ENCODE measurements at places on chromosomes 2 and 18. TPM values are rescaled to one million over a fixed set of nuclear protein-coding genes. Genes with fewer than 3 reads are reported as not detected.

Gene COL4A4
- total RNA-seq = 0.72 TPM

Gene EFR3B
- total RNA-seq = 1.2 TPM

Gene DAW1
- 1.9 TPM for total RNA-seq

Gene RIT2
- total RNA-seq = not detected

Gene MFSD6
- 123 TPM for total RNA-seq

Gene FSHR
- not detected for total RNA-seq

Gene KCNG2
- total RNA-seq = 2.4 TPM

Gene ABCA12
- not detected for total RNA-seq

Gene VWC2L
- not detected for total RNA-seq

Gene TACR1
- 4.1 TPM for total RNA-seq

Gene EGR4
- total RNA-seq = not detected

DNA sequence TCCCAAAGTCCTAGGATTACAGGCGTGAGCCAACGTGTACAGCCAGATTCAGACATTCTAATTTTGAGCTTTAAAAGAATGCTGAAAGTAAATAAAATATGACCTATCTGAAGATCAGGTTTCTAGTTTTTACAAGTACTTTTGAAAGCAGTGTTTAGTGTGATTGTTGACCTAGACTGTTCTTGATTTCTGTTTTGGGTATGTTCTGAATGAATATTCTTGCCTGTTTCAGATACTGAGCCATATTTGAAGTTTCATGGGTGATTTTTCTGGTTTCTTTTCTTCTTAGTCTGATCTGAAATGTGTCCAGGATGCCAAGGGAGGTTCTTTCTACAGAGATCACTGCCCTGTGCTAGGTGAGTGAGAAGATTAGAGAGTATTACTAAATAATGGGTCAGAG is 37.2 kb downstream of the MIB1 start:
- no peak for DNase-seq

DNA sequence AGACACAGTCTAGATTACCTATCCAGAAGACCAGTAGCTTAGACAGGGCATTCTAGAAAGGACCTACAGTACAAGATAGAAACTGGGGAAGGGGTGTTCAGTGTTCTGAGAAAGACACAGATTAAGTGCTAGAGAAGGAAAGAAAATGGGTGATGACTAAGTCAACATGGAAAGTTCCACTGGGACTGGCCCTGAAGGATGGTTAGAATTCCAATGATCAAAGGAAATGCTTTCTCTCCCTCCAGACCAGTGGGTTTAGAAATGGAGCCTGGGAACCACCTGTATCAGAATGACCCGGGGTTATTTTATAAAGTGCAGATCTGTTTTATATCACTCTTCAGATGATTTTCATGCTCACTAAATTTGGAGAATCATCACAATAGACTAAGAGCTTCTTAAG is 5.8 kb upstream of the COLEC12 start:
- DNase-seq = no peak

DNA sequence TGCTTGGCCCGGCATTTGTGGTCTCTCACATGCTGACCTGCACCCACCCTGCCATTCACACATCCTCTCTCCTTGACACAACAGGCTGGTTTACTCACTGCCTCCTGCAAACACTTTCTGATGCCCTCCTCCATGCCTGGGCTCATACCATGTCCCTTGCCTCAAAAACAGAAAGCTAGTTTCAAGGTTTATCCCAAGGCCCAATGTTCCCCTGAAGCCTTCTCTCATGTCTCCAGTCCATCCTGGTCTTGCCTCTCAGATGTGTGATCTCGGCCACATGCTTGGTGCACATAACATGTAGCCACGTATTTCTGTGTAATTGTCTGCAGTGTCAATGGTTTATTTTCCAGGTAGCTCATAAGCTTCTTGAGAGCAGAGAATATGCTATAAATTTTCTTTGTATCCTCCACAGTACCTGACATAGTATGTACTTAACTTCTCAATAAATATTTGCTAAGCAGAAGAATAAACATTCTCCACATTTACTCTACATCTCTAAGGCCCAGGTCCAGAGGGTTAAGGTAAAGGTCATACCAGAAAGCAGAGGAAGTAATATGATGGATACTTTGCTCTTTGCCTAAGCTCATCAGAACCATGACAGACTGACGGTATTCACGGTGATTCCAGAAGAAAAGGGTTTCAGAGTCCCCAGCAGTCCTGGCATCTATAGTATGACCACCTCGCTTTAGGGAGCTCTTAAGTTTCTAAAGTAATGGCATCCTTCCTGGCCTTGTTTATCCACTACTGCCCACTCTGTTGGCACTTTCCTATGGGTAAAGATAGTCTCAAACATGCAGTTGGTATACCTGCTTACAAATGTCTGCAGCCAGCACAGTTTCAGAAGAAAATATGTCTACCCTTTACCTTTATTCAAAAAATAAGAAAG is 163.4 kb upstream of the ZFP36L2 start:
- DNase-seq = no peak

GRCh38 chr2:23327887-23328286 is 57.1 kb upstream of the KLHL29 start:
- no peak for DNase-seq

DNA sequence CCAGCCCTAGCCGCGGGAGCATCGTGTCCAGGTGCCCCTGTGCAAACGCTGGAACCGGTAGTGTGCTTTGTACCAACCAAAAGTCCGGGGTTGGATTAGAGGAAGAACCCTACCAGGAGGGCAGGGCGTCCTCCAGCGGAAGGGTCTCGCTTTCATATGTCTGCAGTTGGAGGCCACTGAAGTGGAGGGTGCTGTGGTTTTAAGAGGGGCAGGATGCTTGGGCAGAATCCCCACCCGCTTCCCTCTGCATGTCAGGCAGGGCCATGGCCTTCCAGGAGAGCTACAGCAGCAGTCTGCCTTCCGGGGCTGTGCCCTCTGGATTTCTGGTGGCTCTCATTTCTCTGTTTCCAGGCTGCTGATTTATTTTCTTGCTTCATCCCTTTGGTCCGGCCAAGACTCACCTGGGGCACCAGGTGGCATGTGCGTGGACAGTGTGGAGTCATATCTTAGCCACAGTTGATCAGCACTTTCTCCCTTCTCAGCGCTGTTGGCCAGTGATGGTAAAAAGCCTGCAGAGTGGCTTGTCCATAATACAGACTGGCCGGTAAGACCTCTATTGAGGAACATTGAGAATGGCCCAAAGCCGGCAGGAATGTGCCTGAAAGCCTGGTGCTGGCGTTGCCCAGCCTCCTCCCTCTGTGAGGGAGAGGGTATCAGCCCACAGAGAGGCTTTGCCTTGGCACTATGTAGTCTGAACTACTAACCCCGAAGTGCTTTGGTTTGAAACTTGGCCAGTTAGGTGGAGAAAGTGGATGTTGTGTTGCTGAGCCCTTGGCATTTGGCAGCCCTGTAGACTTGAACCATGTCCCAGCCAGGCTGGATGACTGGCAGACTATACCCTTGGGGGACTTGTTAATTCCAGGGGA is 1.8 kb downstream of the AGAP1 start:
- no peak for DNase-seq

- DNase-seq = no peak
Observed at GRCh38 chr2:197891897-197892442, 87.6 kb downstream of the PLCL1 start.

- no peak for DNase-seq
Observed at GRCh38 chr18:54130177-54130576, 94.3 kb downstream of the MBD2 start.

GRCh38 chr18:57018845-57019244 is 128.0 kb upstream of the BOD1L2 start:
- DNase-seq = no peak

GRCh38 chr18:77177009-77177408 is 44.4 kb upstream of the MBP start:
- DNase-seq = no peak

DNA sequence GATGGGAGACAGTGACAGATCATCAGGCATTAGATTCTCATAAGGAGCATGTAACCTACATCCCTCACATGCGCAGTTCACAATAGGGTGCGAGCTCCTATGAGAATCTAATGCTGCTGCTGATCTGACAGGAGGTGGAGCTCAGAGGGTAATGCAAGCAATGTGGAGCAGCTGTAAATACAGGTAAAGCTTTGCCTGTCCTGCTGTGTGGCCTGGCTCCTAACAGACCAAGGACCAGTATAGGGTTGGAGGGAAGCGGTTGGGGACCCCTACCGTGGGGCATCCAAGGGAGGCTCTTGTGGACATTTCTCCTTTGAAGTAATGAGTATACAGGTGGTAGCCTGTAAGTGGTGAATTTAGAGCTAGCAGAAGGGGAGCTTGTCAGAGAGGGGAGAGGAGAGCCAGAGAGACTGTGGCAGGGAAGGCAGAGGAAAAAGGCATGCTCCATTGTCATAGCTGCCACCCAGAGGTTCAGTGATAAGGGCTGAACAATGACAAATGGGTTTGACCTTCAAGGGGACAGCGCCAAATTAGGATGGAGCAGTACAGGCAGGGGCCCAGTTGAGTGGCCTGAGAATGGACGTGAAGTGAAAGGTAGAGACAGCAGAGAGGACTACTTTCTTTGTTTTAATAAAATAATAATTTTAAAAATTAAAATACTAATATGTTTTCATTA is 15.2 kb upstream of the TMBIM1 start:
- DNase-seq = no peak

GRCh38 chr18:58168993-58169392 is 125.0 kb downstream of the NEDD4L start:
- no peak for DNase-seq

- peak; percentile 82 for DNase-seq
Observed at GRCh38 chr2:196171248-196171871, at the start of gene STK17B. Gene STK17B, minus strand, starts transcription at chr2:196171578. Its CDS starts 8,195 bp downstream, at chr2:196163383.

- DNase-seq = no peak
Observed at GRCh38 chr2:63555931-63556330, 32.3 kb downstream of the WDPCP start.

DNA sequence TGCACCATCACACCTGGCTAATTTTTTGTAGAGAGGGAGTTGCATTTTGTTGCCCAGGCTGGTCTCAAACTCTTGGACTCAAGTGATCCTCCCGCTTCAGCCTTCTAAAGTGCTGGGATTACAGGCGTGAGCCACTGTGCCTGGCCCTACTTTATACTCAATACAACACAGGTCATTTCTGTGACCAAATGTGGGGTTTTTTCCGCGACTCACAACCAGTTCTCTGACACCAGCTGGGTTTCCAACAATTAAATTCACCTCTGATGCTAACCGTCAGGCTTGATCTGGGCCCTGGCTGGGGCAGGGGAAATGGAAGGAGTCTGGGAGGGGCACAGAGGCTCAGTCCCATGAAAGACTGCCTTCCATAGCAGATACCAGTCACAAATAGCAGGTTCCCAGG is 64.8 kb upstream of the MCFD2 start:
- DNase-seq = no peak

DNA sequence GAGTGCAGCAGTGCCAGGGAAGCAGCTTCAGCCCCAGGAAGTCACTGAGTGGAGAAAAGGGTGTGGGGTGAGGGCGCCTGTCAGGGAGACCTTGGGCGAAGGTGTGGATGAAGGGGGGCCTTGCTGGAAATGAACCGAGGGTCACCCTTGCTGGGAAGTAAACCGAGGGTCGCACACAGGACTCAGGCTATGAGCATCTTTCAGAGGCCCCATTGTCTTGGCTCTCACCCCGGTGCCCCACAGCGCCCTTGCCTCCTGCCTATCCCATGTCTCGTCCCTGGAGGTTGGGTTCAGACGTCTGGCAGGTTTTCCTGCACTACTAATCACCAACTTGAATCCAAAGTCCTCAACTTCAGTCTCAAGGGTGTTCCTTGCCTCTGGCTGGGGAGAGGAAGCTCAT is 122.8 kb upstream of the PXDN start:
- no peak for DNase-seq

- no peak for DNase-seq
Observed at GRCh38 chr18:4224031-4224704, 230.9 kb downstream of the DLGAP1 start.

GRCh38 chr18:63111671-63112402 is 207.7 kb downstream of the BCL2 start:
- no peak for DNase-seq
